ENCODE measurements at places on chromosomes 3 and 15.

- no peak for DNase-seq
Measured at GRCh38 chr3:179181993-179182551, 33.9 kb downstream of the PIK3CA start.

- peak; percentile 77 for DNase-seq
Measured at GRCh38 chr15:40787344-40787841, 17.6 kb downstream of the C15orf62 start.

DNA sequence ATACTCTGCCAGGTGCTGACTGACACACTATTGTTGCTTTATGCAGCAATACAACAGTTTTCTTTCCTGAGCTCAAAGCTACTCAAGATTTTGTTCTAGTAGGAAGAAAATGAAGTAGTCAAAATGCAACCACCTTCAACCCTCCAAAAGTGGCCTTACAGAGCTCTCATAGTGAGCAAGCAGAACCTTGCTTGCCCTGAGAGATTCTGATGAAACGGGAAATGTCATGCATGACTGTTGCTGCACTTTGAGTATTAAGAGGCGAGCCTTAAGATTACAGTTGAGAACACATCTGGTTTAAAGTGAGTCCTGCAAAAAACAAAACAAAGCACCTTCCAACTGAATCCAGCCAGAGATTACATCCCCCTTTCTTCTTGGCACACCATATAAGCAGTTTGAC is 29.7 kb downstream of the MINDY4B start:
- DNase-seq = no peak

DNA sequence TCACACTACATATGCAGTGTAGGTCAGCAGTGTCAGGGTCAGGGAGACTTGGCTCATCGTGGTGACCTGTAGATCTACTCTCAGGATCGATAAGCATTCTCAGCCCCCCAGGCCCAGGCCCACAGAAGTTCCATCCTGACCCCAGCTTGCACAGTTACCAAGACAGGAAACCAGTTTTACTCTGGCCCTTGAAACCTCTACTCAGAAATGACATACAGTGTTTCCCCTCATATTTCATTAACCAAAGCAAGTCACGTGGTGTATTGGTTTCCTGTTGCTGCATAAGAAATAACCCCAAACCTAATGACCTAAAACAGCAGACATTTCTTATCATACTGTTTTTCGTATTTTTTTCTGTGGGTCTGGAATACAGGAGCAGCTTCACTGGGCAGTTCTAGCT is 242.2 kb downstream of the SLCO3A1 start:
- DNase-seq = no peak

DNA sequence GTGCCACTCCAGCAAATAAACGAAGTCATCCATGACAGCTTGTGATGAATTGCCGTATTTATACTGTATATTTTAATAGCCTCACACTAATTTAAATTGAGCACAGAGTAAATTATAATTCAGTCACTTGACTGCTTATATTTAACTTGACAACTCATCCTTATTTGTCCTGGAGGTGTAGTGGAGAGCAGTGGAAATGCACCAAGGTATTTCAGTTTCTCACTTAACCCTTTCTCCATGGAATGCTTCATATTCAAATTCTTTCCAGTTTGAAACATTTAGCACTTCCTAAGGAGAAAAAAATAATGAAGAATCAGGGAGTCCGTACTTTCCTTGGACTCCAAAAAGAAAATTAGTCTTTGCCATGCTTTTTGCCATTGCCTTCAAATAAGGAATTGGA is 99.0 kb downstream of the MAP2K5 start:
- DNase-seq = no peak

- DNase-seq = no peak
Measured at GRCh38 chr3:50245251-50245745, 9.3 kb downstream of the GNAI2 start.

DNA sequence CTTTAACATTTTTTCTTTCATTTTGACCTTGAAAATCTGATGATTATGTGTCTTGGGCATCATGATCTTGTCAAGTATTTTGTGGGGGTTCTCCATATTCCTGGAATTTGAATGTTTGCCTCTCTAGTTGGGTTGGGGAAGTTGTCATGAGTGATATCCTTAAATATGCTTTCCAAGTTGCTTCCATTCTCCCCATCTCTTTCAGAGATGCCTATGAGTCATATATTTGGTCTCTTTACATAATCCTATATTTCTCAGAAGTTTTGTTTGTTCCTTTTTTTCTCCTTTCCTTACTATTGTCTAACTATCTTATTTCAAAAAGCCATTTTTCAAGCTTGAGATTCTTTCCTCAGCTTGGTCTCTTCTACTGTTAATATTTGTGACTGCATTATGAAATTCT is 69.0 kb upstream of the CCDC80 start:
- no peak for DNase-seq

DNA sequence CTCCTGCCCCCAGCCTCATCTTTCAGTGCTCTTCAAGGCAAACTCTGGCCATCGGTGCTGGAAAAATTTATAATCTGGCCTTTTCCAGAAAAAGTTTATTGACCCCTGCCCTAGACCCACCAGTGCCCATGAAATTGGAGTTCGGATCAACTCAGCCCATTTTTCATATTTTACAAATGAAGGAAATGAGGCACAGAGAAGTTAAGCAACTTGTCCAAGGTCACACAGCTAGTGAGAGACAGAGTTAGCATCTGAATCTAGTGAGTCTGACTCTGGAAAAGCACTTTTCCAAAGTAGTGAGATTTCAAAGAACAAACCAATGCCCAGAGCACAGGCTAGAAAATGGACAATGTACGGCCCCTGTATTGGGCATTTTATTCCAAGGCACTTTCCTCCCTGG is 69.4 kb upstream of the TLE3 start:
- no peak for DNase-seq

DNA sequence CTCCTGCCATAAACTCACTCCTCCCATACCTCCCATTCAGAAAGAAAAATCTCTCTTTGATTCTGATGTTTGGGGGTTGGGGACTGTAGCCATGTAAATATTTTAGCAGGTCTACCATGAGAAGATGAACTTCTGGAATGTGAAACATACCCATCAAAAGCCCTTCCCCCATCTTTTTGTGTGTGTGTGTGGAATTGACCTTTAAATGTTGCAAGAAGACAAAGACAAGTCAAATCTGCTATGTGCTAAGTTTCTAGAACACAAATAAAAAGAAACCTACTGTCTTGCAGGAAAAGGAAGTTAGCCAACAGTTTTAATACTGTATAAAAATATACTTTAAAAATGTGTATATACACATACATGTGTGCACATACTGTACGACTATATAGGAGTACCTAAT is 29.7 kb upstream of the USP50 start:
- DNase-seq = peak; percentile 20

DNA sequence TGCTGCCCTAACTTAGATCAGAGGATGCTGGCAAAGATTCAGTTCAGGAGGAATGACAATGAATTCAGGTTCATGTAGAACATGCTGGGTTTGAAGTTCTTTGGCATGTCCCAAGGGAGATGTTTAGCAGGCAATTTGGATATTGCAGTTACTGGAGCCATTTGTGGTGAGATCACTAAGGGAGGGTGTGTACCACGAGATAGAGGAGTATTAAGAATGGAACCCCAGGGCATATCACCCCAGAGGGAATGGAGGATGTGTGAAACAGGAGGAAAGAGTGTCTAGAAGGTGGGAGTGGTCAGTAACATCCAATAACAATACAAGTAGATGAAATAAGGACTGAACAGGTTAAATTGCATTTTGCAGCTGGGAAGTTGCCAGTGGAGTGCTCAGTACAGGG is 87.1 kb downstream of the CCR1 start:
- no peak for DNase-seq

- DNase-seq = no peak
Measured at GRCh38 chr3:119433613-119434325, 29.6 kb downstream of the TMEM39A start.

DNA sequence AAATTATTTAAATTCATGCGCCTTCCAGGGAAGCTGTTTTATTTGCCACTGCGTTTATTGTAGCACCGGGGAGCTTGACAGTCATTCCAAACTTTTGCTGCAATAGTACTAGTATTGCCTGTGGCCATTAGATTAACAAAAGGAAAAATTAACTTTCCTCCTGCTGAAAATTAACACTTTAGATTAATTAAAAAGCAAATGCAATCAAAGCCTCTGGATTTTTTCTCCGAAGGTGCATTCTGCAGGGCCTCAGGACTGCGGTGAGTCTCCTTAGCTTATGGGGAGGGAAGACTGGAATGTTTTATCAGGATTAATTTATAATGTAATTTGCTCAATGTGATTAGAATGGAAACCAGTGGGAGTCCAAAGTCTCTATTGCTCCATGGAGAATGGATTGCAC is 456.4 kb upstream of the CFAP20DC start:
- no peak for DNase-seq

DNA sequence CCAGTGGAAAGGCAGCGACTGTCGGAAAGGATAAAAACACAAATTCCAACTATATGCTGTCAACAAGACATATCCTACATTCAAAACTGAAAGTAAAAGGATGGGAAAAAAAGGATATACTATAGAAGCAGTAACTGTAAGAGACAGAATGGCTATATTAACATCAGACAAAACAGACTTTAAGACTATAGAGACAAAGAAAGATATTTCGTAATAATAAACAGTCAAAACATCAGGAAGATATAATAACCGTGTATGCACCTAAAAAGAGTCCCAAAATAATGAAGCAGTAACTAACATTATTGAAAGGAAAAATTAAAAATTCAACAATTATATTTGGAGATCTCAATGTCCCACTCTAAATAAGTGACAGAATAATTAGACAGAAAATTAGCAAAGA is 48.2 kb downstream of the ZNF148 start:
- no peak for DNase-seq

GRCh38 chr3:125381743-125382142 is 6.6 kb upstream of the ZNF148 start:
- no peak for DNase-seq

Measured in fibroblast of gingiva (primary cell).